Calu3 (cell line): ENCODE measurements at places on chromosomes 3 and 15. TPM values are rescaled to one million over a fixed set of nuclear protein-coding genes. Genes with fewer than 3 reads are reported as not detected.

DNA sequence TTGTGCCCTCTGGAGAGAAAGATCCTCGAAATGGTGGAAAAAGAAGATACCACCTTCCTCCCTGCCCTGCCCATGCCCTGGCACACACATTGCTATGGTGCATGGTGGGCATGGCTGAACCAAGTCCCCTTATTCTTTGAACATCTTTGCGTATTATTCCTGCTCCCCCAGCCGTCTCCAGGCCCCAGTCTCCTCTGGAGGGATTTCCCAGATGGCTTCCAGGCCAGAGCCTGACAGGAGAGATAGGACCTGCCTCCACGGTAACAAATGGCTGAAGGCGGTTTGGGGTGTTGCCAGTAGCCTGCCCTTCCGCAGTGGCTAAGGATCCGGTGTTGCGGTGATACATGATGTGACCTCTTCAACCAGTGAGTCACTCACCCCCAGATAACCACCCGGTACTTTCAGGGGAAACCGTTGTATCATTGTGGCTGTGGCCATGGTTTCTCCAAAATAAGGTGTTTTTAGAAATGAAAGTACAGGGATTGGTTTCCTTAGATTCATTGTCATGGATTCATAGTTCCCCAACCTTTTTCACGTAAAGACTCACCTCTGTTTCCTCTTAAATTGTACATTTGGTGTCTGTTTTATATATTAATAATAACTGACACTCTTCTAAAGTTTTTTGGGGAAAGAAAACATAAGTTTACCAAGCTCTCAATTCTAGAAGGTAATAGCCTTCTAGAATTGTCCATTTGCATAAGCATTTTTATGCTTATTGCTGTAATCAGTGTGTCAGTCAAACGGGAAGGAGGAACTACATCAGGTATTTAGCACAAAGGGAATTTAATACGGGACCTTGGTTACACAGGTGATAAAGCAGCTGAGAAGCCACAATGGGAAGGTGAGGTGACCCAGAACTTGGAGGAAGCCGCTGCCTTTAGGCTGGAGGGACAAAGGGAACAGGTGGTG lies 25.9 kb downstream of the SMAD3 start:
- peak overlapping the region; percentile 41 for H3K4me3 ChIP-seq
- peak; percentile 90 for DNase-seq
- no peaks in the 10 kb centered on the region for H3K27me3 ChIP-seq
- peaks cover 59% of the 10 kb centered on the region for H3K36me3 ChIP-seq

The MYL3 gene
- total RNA-seq, result not detected in 2 replicates

DNA sequence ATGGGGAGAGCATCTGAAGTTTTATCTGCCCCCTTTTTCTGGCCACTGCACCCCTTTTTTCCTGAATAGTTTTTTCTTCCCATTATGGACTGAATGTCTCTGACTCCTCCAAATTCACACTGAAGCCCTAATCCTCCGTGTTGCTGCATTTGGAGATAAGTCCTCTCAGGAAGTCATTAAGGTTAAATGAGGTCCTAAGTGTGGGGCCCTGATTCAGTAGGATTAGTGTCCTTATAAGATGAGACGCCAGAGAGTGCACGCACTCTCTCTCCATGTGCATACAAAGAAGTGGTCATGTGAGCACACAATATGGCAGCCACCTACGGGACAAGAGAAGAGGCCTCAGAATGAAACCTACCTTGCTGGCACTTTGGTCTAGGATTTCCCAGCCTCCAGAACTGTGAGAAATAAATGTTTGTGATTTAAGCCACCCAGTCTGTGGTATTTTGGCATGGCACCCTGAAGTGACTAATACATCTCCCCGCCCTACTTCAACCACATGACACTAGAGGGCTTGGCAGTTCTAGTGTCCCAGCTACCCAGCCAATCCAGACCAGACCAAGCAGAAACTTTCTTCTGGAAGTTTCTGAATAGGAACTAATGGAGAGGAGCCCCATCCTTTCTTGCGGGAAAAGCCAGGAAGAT lies 191.3 kb downstream of the PDE8A start:
- no peak overlapping the region for H3K27ac ChIP-seq
- H3K27me3 ChIP-seq, result no peaks in the 10 kb centered on the region
- no peak overlapping the region for H3K4me3 ChIP-seq
- DNase-seq, result no peak
- peaks cover 28% of the 10 kb centered on the region for H3K4me1 ChIP-seq
- peaks cover 8% of the 10 kb centered on the region for H3K36me3 ChIP-seq

The HDAC11 gene
- 11.8 and 16.5 TPM in 2 replicates for total RNA-seq

The CPNE4 gene
- 23.2 and 31.1 TPM in 2 replicates for total RNA-seq

- peaks cover 46% of the 10 kb centered on the region for H3K27me3 ChIP-seq
- no peak for DNase-seq
- no peaks in the 10 kb centered on the region for H3K4me1 ChIP-seq
- no peak overlapping the region for H3K27ac ChIP-seq
Measured at GRCh38 chr3:54191220-54191619, 68.9 kb downstream of the CACNA2D3 start.

DNA sequence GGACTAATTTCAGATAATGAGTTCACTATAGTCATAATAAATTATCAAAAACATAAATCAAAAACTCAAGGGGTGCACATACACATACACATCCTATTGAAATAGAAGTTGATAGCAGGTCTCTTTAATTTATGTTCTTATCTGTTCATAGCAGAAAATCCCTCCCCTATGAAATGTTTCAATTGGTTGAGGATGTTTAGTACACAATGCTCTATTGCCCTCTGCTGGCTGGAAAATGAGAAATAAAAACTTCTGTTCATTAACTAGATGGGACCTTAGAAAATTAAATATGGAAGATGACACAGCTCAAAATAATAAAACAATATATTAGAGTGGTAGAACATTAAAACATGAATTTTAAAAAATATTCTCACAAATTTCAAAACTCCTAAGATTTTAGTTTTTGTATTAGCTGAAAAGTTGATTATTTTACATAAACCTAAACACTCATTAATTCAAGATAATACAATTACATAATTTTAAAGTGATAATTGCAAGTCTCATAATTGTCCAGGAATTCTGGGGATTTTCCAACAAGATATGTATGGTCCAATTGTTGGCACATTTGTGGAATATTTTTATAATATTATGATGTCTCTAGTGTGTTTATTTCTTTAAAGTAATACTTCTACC lies 735.0 kb downstream of the ROBO1 start:
- H3K36me3 ChIP-seq, result no peaks in the 10 kb centered on the region
- H3K4me3 ChIP-seq, result no peak overlapping the region
- no peaks in the 10 kb centered on the region for H3K27me3 ChIP-seq
- DNase-seq, result peak; percentile 31
- no peak overlapping the region for H3K27ac ChIP-seq

DNA sequence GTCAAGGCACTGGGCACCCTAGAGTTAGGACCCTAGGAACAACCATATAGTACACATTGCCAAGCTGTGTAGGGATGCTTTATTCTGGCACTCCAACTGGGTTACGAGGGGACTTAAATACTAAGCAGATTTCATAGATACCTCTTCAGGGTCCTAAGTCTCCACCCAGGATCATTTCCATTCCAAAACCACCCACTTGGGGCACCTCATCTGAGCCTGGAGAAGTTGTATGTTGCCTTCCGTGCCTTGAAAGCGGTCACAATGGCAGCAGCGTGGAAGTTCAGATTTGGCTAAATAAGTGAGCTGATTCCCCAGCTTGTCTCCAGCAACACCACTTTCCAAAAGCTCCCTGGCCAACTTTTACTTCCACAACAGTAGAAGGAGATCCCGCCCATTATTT lies 4.6 kb downstream of the TMEM202 start:
- DNase-seq, result no peak
- peaks cover 99% of the 10 kb centered on the region for H3K27me3 ChIP-seq
- no peak overlapping the region for H3K4me3 ChIP-seq
- no peaks in the 10 kb centered on the region for H3K36me3 ChIP-seq
- no peaks in the 10 kb centered on the region for H3K4me1 ChIP-seq

The GRK7 gene
- not detected in 2 replicates for total RNA-seq

The NR2E3 gene
- total RNA-seq, result 0.49 and 0.83 TPM in 2 replicates

DNA sequence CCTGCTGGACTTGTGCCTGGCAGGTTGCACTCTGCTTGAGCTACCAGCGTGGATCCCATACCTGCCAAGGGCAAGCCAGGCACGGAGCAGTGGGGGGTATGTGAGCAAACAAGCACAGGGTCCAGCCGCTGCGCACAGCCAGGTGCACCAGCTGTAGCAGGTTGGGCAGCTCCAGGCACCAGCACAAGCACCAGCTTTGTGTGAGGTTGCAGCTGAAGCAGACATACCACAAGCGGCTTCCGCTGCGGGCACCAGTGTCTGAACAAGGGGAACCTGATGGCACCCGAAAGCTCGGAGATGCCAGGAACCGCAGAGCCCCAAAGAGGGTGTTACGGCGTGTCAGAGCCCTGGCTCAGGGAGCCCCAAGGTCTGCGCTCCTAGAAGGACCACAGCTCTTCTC lies 472.7 kb upstream of the ARL6 start:
- H3K4me1 ChIP-seq, result no peaks in the 10 kb centered on the region
- no peaks in the 10 kb centered on the region for H3K36me3 ChIP-seq
- DNase-seq, result no peak
- H3K27me3 ChIP-seq, result no peaks in the 10 kb centered on the region

GRCh38 chr15:63073497-63074172 lies 31.1 kb downstream of the TPM1 start:
- DNase-seq, result no peak
- H3K27ac ChIP-seq, result peak overlapping the region; percentile 62
- H3K27me3 ChIP-seq, result no peaks in the 10 kb centered on the region
- H3K36me3 ChIP-seq, result peaks cover 56% of the 10 kb centered on the region

The TMEM212 gene
- not detected in 2 replicates for total RNA-seq

The RGMA gene
- 0.73 and 0.78 TPM in 2 replicates for total RNA-seq

The AGBL1 gene
- total RNA-seq, result not detected in 2 replicates
